ENCODE measurements at places on chromosomes 11 and 22. TPM values are rescaled to one million over a fixed set of nuclear protein-coding genes. Genes with fewer than 3 reads are reported as not detected.

- DNase-seq = no peak
Observed at GRCh38 chr11:12603143-12604088, 70.8 kb upstream of the TEAD1 start.

DNA sequence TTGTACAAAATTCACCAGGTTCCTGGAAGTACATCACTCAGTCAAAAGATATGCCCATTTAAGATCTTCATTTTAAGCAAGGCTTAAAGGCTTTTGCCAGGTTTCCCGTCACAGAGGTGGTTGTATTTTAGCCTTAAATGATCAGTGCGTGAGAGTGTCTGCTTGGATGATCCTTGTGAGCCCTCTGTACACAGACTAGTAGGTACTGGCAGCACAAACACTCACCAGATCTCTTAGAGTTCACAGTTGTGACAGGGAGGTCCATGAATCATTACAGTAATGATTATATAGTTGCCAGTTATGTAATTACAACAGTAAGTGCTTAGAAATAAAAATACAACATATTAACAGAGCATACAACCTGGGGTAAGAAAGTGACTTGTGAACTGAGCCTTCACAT, 84.2 kb upstream of the SLC25A18 start:
- no peak for DNase-seq

- DNase-seq = no peak
Observed at GRCh38 chr11:76047766-76048165, 158.5 kb downstream of the WNT11 start.

DNA sequence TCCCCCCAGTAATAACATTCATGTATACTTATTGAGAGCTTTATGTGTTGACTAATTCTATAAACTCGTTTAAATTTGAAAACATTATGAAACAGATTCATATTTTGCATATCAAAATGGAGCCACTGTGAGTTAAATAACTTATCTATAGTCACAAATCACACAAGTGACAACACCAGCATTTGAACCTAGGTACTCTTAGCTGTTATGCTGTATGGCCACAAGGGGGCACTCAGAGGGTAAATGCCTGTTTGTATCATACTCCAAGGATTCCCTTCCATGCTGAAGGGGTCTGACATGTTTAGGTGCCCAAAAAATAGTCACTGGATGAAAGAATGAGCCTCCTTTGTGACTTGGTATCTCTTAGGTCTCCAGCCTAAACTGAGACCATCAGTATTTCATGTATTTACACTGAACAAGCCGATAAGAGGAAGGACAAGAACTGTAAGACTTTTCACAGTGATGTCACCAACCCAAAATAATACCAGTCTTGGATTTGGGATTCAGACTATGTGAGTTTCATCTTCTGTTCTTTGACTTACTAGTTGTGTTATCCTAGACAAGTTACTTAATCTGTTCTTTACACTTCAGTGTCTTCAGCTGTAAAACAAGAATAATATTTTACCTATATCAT, 12.2 kb upstream of the OR52D1 start:
- DNase-seq = peak; percentile 30

MOGAT2 gene
- not detected for total RNA-seq

CDC42BPG gene
- total RNA-seq = 0.06 TPM

- no peak for DNase-seq
Observed at GRCh38 chr22:44025171-44026065, 1.3 kb downstream of the PARVB start.

ALG9 gene
- 33.6 TPM for total RNA-seq
